Upper lobe of left lung (tissue), 6 donors: ENCODE measurements at places on chromosomes 1 and 21. TPM values are rescaled to one million over a fixed set of nuclear protein-coding genes. Genes with fewer than 3 reads are reported as not detected.

GRCh38 chr1:222026280-222026679, 284.4 kb upstream of the DUSP10 start:
- no peak for DNase-seq

Gene LCE1D
- total RNA-seq, result not detected

GRCh38 chr1:212680680-212681389, 18.8 kb downstream of the BATF3 start:
- no peak for DNase-seq

- DNase-seq, result no peak
Measured at GRCh38 chr1:5764959-5765358, 227.3 kb downstream of the NPHP4 start.

DNA sequence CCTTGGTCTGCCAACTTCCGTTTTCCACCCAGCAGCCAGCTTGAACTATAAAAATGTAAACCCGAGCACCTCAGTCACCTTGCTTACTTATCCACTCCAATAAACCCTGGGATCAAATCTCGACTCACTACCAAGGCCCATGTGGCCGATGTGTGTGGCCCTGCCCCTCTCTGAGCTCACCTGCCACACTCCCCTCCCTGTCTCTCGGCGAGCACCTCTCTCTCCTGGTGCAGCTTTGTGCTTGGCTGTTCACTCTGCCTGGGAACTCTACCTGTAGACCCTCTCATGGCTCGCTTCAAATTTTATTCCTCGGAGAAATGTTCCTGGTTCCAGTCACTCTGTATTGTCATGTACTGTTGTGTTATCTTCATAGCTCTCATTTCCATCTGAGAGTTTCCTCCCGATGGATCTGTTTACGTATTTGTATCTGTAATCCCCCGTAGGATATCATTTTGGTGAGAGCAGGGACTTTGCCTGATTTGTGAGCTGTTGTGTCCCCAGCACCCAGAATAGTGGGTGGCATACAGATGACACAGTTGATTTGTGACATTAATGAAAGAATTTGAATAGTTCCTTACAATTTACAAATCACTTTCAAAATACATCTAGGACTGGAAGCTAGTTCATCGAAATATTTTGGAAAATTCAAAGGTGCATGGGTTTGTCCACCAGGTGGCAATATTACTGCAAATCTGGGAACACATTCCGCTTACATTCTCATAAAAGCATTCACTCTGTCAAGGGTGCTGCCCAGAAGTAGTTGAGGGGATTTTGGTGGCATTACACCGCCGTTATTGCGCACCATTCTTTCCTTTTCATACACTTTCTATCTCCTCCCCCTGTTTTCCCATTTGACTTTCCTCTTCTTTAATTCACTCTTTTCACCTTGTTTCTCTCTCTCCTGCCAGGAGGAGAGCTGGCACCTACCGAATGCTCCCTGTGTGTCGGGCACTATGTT, 95.3 kb downstream of the ABCA4 start:
- no peak for DNase-seq
